HEK293T (cell line): ENCODE measurements at places on chromosomes 4 and X.

GRCh38 chrX:148271263-148271662 lies 229.2 kb upstream of the AFF2 start:
- DNase-seq, result no peak

- no peak for DNase-seq
Observed at GRCh38 chr4:156138781-156139280, 185.2 kb upstream of the CTSO start.

DNA sequence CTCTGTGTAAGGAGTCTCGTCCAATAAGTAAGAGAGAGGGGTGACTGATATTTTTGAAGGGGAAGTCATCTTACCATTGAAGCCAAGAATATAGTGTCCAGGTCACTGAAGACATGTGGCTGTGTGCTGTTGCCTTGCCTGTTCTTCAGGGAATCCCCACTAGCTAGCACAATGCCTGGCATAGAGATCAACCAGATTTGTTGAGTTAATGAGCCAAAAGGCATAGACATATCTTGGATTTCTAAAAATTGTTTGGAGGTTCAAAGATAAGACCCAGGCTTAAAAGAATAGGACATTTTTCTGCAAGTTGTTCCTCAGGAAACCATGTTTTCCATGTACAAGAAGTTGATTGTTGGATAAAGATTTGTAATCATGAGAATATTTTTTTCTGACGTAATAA lies 119.3 kb upstream of the DKK2 start:
- DNase-seq, result no peak

DNA sequence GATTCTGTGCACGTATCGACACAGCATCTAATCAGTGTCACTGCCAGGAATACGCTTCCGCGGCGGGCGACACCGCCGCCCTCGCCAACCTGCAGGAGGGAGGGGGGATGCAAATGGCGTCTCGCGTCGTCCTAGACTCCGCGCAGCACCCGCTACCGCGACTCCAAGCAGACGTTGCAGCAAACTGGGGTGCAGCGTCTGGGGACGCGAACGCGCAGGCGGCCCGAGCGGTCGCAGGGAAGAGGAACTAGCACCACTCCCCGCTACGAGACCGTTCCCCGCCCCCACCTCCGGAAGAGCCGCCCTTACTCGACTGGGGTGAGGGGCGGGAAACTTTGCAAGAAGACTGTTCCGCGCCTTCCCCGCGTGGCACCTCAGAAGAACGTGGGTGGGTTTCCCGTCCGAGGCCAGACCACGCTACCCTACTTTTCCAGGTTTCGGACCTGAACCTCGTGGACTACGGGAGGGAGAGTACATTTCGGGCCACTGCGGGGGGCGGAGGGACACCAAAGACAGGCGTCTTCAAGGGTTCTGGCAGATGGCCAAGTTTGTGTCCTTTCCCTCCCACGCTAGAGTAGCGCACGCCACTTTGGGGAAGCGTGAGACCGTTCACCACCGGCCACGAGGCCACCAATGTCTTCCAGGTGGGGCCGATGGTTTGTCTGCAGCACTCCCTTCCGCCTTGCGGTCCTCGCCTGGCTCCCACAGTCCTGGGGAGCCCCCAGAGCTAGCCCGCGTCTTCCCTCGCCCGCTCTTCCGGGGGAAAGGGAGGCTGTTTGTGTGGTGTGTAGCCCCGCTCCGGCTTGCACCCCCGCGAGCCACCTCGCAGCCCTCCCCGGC lies 78.0 kb upstream of the BCOR start:
- no peak for DNase-seq

DNA sequence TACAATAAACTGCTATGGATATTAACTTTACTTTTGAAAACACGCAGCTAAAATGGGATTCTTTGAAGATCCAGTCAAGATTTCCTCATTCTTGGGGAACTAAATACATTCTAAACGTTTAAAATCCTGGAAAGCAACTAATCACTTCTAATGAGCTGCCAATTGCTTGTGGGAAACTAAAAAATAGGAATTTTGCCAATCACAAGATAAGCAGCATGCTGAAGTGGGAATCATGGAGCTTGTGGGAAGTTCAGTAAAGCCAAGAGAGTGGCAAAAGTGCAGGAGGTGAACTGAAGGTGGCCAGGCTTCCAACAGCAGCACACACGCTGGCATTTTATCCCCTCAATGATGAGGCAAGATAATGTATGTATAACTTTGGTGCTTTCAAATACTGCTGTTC lies 133.0 kb downstream of the GPC3 start:
- DNase-seq, result no peak

- DNase-seq, result peak; percentile 64
Observed at GRCh38 chrX:48957477-48957826, at the start of gene OTUD5. Gene OTUD5 (minus strand): TSS chrX:48957607. CDS start chrX:48957570, 37 bp downstream.

DNA sequence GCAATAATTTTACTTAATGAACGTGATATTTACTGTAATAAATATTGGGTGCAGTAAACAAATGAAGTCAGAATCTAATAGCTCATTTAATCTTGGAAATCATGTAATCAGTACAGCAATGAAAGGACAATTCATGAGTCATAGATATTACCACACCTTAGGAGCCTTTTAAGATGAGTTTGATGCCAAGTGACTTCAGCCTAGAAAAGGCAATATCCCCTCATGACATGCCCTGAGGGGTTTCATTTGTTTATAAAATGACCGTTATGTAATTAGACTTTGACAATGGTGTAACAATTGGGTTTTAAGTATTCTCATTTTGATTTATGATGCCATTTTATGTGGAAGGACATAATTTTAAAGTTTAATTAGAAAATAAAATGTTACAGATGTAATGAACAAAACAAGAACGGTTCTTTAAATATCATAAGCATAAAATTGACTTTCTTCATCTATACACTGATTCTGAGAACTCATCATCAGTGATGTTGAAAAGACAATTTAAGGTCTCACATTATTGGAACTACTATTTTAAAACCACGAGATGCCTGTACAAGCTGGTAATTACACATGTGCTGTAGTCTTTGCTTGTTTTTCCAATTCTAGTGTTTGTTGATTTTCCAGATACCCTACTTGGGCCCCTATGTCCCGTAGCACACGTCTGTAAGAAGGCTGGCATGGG lies 5.0 kb downstream of the FGF2 start:
- no peak for DNase-seq

GRCh38 chr4:3461515-3462291 lies 1.4 kb upstream of the DOK7 start:
- no peak for DNase-seq

- no peak for DNase-seq
Observed at GRCh38 chr4:54281054-54281766, 52.1 kb downstream of the PDGFRA start.
